NCI-H1105 (cell line): ENCODE measurements at places on chromosomes 7 and 10.

DNA sequence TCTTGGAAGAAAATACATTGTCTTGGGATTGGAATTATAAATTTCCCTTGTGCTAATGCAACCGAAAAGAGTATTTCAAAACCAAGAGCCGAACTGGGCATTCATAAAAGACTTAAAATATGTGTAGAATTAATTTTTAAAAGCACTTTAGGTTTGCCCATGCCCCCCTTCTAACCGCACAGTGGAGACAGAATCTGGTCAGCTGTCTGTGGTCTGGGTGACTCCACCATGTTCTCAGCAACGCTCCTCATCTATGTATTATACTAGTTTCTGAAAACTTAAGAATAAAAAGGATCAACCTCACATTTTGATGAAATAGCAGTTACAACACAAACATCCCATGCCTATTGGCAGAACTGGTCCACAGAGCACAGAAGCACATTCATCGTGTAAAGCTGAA, 192.6 kb upstream of the C7orf33 start:
- no peak for DNase-seq

GRCh38 chr10:59888781-59889435, 17.4 kb downstream of the CCDC6 start:
- DNase-seq = no peak

DNA sequence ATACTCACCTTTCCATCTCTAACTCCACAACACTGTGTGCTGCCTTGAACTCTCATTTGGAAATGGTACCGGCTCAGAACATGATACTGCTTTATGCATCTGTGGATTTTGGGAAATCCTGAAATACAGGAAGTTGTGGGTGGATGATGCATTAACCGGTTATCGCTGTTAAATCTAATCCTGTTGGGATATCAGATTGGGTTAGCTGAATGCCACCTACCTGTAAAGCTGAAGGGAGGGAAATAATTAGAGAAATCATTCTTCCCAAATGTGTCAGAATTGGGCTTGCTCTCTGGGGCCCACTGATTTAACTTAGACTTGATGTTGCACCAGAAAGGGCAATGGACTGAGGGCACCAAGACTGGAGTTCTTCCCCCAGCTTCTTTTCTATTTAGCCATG, 54.0 kb downstream of the CH25H start:
- DNase-seq = no peak

GRCh38 chr10:22548344-22548743, 166.0 kb downstream of the PIP4K2A start:
- no peak for DNase-seq

DNA sequence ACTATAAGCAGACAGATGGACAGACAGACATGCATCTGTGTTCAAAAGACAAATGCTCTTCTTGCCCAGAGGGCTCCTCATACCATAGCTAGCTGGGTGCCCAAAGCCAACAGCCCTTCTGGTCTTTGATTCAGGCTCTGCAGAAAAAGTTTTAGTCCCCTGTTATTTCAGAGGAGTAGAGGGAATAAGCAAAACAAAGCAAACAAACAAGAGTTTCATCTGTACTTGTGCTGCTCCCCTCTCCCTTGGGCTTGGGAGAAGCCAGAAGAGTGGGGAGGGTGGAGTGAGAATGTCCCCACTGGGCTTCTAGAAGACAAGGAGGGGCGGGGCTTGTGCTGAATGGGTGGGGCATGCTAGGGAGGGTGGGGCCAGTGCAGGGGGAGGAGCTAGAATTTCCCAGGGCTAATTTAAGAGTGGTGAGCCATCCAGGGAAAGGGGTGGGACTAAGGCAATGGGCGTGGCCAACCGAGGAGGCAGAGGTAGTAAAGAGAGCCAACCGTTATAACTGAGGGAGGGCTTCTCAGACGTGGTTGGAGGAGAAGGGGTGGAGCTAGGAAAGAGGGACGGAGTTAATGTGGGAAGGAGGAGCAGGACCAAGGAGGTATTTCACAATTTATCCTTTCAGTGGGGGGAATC, 101.2 kb upstream of the MGMT start:
- DNase-seq = no peak

DNA sequence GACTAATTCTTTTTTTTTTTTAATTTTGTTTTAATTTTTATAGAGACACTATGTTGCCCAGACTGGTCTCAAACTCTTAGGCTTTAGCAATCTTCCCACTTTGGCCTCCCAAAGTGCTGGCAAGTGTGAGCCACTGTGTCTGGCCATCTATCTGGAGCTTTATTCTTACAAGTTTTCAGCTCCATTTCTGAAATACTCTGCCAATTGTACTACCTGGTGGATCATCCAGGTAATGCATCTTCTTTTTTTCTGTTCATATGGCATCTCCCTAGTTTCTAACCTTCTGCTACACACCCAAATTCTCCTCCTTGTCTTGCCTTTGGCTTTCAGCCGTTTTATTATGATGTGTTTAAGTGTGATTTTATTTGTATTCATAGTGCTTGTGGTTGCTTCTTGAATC, 40.2 kb downstream of the ZNF365 start:
- DNase-seq = no peak

DNA sequence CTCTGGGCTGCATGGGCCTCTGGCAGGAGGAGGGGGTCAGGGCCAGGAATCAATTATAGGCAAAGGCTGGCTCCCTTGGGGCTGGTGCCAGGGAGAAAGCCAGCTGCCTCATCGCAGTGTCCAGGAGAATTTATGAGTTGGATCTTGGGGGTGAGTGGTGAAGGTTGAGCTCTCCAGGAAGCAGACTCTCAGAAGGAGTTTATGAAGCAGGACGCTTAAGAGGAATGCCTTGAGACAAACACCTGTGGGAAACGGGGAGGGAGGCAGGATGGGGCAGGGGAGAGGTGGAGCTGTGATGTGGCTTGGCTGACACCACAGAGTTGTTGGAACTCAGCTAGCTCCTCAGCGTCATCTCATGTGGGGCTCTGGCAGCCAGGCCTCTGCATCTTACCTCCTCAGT, 428.5 kb downstream of the RPS24 start:
- no peak for DNase-seq

- DNase-seq = no peak
Measured at GRCh38 chr10:102347236-102347828, 48.2 kb upstream of the NFKB2 start.

DNA sequence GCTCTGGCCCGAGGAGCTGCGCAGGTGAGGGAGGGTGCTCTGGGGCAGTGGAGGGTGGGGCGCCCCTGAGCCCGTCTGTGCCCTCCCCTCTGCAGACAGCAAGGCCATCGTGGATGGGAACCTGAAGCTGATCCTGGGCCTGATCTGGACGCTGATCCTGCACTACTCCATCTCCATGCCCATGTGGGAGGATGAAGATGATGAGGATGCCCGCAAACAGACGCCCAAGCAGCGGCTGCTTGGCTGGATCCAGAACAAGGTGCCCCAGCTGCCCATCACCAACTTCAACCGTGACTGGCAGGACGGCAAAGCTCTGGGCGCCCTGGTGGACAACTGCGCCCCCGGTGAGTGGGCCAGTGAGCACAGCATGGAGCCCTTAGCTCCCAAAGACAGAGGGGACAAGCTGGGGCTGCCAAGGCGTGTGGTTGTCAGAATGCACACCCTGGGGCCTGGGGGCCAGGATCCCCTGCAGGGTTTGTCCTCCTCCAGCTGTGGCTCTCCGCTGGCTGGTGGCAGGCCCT, 5.1 kb downstream of the FLNC start:
- DNase-seq = no peak

DNA sequence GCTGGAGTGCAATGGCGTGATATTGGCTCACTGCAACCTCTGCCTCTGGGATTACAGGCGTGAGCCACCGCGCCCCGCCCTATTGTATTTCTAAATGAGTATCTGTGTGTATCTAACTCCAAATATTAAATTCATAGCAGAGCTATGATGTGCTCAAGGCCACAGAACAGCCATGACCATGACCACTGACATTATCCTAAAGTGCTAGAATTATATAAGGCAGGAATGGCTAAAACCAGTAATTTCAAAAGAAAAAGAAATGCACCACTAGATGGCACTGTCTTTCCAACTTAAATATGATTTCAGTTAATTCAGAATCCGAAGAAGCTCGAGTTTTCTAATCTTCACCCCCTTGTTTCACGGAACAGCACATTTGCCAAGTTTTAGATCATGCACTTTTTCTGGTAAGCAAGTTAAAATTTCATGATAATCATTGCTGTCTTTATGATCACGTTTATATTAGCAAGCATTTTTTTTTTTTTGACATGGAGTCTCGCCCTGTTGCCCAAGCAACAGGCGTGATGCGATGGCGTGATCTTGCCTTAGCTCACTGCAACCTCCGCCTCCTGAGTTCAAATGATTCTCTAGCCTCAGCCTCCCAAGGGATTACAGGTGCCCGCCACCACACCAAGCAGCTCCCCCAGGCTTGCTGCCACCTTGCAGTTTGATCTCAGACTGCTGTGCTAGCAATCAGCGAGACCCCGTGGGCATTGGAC, 65.3 kb downstream of the OR13A1 start:
- peak; percentile 20 for DNase-seq

DNA sequence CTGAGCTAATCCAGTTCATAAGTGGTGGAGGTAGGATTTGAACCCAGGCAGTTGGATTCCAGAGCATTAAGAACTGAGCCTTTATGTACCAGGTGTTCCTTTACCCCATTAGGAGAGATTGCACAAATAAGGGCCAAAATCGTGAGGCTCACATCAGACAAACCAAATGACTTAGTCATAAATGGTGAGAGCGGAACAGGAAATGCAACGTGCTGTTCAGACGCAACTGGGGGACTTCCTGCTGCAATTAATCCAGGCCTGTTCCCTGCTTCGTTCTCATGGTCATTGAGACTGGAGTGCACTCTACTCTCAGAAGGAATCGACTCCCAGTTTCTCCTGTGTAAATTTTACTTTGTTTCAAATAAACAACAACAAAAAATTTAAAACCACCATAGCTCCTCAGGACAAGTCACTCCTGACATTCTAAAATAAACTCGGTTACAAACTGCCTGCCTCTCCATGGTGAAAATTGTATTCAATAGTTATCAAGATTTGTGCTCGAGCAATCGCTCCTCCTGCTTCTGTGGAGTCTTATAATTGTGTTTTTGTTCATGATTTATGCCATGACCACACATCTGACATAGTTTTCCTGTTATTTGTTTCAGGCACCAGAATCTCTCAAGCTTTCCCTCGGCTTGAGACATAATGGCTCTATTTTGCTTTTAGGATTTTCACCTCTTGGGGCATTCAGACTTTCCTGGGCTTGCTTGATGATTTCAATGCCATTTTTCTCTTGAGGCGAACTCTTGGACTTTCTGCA, 115.3 kb upstream of the BMPER start:
- no peak for DNase-seq

GRCh38 chr10:66799474-66799873, 126.4 kb upstream of the LRRTM3 start:
- no peak for DNase-seq

DNA sequence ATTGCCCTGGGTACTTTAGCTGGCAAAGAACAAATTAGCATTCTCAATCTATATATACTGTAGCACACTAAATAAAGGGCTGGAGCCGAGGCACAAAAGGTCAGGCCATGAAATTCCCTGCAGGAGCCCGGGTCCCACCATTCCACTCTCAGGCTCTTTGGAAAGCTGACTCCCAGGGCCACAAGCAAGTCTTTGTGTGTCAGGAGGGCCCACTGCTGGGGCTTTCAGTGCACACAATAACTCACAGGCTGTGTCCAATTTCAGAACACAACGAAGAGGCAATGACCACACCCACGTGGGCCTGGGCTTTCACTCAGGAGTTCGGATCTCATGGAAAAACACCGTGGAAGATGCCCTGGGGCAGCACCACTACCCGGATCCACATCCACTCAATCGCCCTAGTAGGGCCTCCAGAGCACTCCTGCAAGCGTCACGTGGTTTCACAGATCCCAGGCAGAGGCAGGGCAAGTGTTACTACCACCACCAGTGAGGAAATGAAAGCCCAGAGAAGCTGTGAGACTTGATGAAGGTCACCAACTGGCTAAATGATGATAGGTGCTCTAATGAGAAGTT, 60.3 kb downstream of the COBL start:
- DNase-seq = no peak

DNA sequence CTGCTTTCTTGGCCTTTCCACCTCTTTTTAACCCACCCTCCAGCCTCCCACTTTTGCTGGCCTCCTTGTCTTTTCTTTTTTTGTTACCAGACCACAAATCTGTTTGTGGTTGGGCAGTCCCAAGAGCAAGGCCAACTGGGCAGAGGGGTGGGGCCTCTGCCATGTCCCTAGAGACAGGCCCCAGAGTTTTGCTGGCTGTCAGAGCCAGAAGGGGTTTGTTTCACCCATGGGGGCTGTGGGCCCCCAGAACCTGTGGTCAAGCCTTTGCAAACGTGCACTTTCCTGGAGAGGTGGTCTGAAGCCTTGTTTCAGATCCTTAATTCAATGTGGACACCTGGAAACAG, 10.3 kb downstream of the ZMIZ1 start:
- no peak for DNase-seq

DNA sequence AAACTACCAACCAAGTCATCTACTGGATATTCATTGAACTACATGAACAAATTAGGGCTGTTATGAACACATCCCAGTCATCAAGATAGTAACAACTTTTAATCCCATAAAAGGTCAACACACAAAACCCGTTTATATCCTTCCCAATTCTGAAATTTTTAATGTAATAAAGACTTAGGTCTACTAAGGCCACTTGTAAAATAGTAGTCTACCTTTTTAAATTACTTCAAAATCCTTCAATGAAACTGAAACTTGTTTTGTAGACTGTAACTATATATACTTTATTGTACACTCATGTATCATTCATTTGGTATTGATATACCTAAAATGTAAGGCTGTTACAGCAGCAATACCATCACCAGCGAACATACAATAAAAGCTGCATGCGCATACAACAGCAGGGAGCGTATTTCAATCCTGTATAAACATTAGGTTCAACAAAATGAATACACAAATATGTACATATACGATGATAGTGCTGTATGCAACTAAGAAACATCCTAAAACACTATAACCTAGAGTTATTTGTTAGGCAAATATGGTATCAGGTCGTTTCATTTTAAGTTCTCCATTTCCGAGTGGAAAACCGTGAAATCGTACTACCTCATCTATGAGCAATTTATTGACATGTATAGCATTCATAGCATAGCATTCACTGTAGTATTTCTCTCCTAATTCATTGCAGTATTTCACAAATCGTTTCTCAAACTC, 973 bp downstream of the ATAD1 start:
- no peak for DNase-seq

DNA sequence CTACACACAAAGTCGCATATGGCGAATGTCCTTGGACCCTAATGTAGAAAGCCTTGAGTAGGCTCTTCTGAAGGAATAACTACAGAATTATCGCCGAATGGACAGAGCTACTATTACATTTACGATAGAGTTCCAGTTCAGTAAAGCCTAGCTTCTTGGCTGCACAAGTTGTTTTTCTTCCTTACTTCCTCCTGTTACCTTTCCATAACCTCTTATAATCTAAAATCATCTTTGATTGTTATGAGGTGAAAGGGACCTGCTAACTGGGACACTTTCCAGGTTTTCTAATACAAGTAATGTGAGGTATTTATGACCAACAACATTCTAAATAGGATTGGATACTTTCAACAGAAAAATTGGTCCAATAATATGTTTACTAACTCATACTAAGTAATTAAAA, 31.2 kb downstream of the MACC1 start:
- no peak for DNase-seq

DNA sequence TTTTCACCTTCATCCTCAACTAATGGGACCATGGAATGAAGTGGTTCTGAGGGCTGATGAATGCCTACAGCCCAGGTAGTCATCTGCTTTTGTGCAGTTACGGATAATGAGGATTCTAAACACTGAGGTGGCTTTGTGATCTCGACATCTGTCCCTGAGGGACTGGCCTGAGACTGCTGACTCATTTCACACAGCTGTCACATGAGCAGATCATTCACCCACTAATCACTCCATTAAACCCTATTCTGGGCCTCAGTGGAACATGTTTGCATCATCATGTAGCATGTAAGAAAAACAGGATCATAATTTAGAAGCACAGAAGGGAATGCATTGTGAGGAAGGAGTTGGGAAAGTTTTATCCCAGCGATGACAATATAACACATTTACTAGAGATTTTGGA, 79.4 kb upstream of the FEZF1 start:
- DNase-seq = no peak
